Activated naive CD4-positive, alpha-beta T cell treated with anti-CD3 and anti-CD28 coated beads, Interleukin-2, amount 10 ng/mL, durations not matched to agents 5 hours and 36 hours (primary cell): ENCODE measurements at places on chromosomes 12 and 14. TPM values are rescaled to one million over a fixed set of nuclear protein-coding genes. Genes with fewer than 3 reads are reported as not detected.

Gene JAG2
- 6.2 TPM for total RNA-seq

Gene RFLNA
- total RNA-seq, result not detected

Gene PARPBP
- 18.9 TPM for total RNA-seq

Gene GTF2A1
- 36.3 TPM for total RNA-seq

Gene BCL11B
- total RNA-seq, result 106 TPM

Gene SAMD15
- total RNA-seq, result 0.23 TPM

Gene GLI1
- total RNA-seq, result 0.88 TPM

Gene MYRFL
- not detected for total RNA-seq

Gene LPAR5
- 8.2 TPM for total RNA-seq

Gene NANOG
- not detected for total RNA-seq
